ENCODE measurements at places on chromosomes 4 and X.

GRCh38 chrX:50813843-50814661 is at the start of gene SHROOM4:
Gene SHROOM4, minus strand, starts transcription at chrX:50814194. Its CDS starts 176 bp downstream, at chrX:50814018.
- no peak for DNase-seq

DNA sequence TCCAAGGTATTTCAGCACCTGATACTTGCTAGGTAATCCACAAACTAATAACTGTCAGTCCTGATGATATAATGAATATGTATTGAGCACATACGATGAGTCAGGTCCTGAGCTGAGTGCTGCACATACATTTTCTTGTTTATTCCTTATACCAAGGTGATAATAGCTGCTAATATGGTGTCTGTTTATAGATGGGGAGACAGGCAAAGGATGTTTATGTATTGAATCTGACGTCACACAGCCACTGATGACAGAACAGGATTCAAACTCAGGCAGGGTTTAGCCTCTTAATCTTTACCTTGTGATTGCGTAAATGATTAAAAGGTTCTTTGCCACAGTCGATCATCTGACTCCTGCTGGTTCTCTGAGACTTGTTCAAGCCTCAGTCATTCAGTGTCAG is 609.9 kb upstream of the CPEB2 start:
- DNase-seq = no peak

GRCh38 chrX:617401-617800 is 13.2 kb upstream of the SHOX start:
- DNase-seq = no peak

GRCh38 chrX:28609003-28609402 is 21.8 kb downstream of the IL1RAPL1 start:
- no peak for DNase-seq

DNA sequence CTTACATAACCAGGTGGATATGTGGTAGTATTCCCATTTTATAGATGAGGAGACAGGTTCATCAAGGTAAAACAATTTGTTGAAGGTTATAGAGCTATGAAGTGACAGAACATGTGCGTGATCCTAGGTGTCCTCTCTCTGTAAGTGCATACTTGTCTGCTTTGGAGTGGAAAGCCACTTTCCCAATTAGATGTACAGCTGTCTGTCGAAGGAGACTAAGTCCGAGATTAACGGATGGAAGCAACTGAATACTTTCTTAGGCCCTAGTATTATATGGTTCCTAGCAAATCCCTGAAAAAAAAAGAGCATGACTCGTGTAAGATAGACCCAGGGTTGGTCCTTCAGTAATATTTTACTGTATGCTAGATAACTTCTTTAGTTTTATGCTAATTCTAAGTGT is 19.7 kb downstream of the TMEM131L start:
- no peak for DNase-seq

- no peak for DNase-seq
These were observed 163.7 kb downstream of the SHOX start for GRCh38 chrX:794311-794710.

DNA sequence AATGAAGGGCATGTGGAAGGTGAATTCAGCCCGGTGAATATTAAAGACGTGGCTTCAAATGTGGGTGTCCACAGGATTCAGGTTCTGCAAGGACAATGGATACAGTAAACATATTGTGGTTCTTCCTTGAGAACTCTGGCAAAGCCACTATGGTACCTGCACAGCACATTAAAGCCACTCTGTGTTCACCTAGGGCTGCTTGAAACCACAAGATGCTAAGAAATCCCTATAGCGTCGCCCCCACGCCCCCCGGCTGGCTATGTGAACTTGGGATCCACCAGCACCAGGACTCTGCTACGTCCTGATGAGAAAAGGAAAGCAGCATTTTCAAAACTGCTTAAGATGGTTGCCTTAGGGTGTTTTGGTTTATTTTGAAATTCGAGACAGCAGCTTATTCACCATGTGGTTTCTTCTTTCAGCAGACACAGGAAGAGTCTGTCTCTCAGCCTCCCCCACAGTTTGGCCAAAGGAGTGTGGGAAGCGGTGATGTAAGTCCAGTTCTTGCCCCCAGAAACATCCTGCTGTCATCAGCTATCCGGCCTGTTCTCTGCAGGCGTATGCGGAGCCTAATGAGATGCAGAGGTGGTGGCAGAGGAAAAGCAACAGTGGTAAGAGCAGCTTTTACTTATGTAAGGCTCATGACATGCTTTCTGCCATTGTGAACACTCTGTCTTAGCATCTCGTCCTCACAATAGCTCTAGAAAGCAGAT is 111.5 kb downstream of the AFAP1 start:
- peak; percentile 47 for DNase-seq
